ENCODE measurements at places on chromosomes 7 and 10. TPM values are rescaled to one million over a fixed set of nuclear protein-coding genes. Genes with fewer than 3 reads are reported as not detected.

The AGAP9 gene
- polyA plus RNA-seq, result 32.6 TPM

The PIP4K2A gene
- polyA plus RNA-seq, result 27.7 TPM

DNA sequence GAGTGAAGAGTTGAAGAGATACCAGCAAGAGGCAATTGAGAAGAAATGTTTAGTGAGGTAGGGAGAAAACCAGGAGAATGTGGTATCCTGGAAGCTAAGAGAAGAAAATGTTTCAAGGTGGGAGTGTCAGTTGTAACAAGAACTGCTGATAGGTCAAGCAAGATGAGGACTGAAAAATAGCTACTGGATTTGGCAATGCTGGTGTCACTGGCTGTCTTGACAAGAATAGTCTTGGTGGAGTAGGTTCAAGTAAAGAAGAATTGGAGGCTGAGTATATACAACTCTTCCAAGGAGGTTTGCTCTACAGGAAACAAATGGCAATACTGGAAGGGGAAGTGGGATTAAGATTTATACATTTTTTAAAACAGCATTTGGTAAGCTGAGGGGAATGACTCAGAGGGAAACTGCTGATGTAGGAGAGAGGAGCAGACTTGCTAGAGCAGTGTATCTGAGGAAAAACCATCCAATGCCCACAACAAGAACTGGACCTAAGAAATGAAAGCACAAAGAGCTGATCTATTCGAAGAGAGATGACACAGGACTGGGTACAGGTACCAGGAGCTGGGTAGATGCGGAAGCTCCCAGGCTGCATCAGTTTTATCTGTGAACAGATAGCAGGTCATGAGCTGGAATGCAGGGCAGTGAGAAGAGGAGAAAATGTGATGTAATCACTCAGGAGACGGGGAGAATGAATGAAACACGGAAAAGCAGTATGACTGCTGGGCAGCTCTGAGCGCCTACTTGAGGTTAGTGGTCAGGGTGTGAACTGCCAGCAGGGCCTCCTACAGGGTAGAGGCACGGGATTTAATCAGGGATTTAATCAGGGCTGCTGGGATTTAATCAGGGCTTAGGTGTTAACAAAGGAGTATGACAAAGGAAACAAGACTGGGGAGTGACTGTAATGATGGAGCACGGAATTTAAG is 34.5 kb downstream of the FAM25A start:
- no peak for DNase-seq

- DNase-seq, result no peak
Observed at GRCh38 chr10:35892526-35892925, 250.4 kb upstream of the FZD8 start.

DNA sequence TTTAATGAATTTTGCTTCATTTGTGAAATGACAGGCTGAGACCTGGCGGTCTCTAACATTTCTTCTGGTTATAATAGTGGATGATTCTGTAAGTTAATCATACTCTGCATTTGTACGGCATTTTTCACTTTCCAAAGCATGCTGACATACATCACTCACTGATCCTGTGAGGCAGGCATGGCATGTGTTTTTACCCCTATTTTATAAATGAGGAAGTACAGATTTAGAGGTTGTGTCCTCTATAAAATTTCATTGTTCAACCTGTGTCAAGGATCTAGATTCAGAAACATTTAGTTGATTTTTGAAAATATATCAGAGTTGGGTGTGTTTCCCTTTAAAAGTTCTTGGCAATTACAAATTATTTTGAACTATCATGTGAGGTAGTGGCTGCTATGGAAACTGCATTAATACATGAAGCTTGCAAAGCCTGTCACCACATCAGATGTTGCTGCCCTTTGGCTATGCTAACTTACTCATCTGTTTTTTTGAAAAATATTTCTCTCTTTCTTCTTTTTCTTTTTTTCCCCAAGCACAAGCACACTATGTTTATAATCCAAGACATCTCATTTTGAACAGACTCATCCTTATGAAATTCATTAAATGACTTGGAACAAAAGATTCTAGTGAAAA is 172.7 kb downstream of the GNAI1 start:
- DNase-seq, result no peak

DNA sequence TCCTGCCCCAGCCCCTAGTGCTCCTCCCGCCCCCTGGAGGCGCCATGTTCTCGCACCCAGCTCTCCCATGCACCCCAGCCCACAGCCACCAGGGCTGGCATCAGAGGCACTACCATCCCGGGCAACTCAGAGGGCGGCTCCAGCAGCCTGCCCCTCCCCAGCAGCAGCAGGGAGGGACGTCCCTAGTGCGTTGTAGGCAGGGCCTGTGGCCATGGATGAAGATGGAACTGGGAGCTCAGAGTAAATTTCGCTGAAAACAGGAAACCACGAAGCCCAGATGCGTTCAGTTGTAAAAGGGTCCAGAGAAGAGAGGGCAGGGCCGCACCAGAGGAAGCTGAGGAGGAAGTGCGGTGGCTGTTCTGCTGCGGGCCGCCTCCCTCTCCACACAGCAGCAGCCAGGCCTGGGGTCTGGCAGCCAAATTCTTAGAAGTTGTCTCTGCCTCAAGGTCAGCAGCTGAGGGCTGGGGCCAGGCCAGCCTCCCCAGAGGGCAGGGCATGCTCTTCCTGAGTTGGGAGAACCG is 24.6 kb downstream of the VSIR start:
- DNase-seq, result no peak

The HPSE2 gene
- polyA plus RNA-seq, result 13.8 TPM

GRCh38 chr7:132703742-132704141 is 127.5 kb upstream of the PLXNA4 start:
- DNase-seq, result no peak

The RHOBTB1 gene
- polyA plus RNA-seq, result 55.4 TPM

The SPDYE5 gene
- 4.3 TPM for polyA plus RNA-seq

DNA sequence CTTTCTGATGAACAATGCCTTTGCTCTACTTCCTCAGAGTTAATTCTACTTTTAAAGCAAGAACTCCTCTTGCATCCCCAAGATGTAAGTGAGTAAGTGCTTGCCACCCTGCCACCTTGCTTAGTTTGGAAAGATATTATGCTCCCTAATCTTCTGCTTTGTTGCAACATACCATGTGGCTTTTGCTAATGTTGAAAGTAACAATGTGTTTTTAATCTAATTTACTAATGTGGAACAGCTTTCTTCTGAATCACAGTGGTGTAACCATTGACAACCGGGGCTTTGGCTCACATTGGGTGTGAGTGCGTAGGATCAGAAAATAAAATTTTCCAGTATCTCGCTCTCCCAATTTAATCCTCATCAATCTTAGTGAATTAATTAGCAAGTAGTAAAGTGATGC is 254.1 kb upstream of the PTER start:
- DNase-seq, result no peak

GRCh38 chr10:59719374-59719773 is 9.7 kb upstream of the SLC16A9 start:
- no peak for DNase-seq

GRCh38 chr7:158933468-158934139 is 77.2 kb downstream of the DYNC2I1 start:
- no peak for DNase-seq

The COL13A1 gene
- 71.2 TPM for polyA plus RNA-seq

- DNase-seq, result no peak
Observed at GRCh38 chr10:91569522-91569921, 63.3 kb downstream of the PPP1R3C start.

The CLCN1 gene
- polyA plus RNA-seq, result not detected

DNA sequence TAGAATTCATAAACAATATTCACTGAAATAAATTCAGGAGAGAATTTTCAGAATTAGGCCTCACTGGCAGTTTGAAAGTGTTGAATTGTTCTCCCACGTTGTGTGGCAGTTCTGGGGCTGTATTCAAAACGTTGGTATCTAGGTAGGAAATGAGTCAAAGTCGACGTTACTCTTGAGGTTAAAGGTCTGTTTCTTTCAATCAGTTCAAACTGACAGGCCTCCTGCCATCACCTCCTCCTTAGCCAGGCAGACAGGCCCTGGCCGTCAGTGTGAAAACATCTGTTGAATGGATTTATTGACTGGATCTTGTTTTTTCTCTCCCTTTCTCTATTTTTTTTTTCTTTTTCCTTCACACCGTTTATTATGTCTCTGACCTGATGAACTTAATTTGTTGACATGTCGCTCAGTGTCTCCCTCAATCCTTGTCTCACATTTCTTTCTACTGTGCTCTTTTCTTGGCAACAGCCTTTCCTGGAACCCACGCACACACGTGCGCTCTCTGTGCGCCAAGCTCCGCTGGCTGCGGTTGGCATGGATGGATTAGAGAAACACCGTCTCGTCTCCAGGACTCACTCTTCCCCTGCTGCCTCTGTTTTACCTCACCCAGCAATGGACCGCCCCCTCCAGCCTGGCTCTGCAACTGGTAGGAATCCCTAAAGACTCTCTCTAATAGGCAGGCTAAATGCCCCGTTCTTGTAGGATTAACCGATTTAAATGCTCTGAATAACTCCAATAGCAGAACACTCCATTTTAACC is 231.7 kb downstream of the HDAC9 start:
- no peak for DNase-seq

The GNB2 gene
- polyA plus RNA-seq, result 131 TPM

DNA sequence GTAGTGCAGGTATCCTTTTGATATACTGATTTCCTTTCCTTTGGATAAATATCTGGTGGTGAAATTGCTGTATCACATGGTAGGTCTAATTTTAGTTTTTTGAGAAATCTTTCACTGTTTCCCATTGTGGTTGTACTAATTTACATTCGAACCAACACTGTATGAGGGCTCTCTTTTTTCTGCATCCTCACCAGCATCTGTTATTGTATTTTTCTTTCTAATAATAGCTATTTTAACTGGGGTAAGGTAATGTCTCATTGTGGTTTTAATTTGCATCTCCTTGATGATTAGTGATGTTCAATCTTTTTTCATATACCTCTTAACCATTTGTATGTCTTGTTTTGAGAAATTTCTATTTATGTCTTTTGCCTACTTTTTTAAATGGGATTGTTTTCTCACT is 335.4 kb upstream of the MTPN start:
- DNase-seq, result no peak

GRCh38 chr7:140176122-140176701 is 571 bp downstream of the KDM7A start:
- no peak for DNase-seq
